ENCODE measurements at places on chromosomes 3 and 15.

DNA sequence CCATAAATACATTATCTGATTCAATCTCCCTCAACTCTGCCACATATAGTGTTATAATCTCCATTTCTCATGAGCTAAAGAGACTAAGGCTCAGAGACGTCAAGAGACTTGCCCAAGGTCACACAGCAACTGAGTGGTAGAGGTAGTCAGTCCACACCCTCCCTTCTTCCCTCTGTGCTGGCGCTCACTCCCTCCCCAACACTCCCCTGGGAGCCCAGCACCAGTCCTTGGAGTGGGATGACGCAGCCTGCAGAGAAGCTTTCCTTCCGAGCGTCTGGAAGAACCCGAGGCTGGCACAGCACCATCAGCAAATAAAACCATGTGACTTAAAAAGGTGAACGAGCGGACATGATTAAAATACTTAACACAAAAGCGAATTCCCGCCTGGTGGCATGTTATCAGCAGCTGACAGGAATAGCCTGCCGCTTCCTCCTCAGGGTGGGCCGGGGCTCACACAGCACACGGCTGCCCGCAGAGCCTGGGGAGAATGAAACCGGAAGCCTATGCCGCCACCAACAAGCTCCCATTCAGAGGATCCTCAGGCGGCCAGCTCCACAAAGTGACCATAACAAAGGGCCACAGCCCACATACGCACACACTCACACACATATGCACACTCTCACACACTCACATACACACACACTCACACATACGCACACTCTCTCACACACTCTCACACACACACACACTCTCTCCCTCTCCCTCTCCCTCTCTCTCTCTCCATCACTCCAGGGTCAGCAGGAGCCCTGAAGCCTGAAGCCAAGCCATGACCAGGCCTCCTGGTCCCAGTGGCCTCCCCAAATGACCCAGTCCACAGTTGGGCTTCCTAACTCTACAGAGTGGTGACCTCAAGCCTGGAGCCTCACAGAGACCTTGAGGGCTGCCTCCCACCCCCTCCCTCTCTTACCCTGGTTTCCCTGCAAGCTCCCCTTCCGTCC lies 120.5 kb downstream of the XXYLT1 start:
- H3K36me3 ChIP-seq: no peaks in the 10 kb centered on the region
- no peak for DNase-seq
- H3K4me3 ChIP-seq: no peak overlapping the region
- H3K27me3 ChIP-seq: no peaks in the 10 kb centered on the region
- peak overlapping the region; percentile 42 for H3K27ac ChIP-seq

DNA sequence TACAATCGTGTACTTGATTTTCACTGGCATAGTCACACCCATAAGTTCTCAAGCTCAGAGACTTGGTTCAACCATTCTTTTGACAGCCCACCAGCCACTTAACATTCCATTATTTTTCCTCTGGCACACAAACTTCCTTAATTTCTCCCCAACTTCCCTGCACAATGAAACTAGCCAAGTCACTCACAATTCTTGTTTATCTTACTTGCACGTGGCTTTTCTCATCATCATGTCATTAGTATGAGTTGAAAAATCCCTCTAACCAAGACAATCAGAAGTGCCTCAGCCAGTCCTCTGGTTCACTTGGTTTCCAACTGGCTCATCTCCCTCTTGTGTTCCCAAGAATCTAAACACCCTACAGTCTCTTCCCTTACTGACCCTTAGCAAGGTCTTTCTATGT lies 110.5 kb upstream of the PTPRG start:
- H3K27me3 ChIP-seq: no peaks in the 10 kb centered on the region
- no peak overlapping the region for H3K4me3 ChIP-seq

DNA sequence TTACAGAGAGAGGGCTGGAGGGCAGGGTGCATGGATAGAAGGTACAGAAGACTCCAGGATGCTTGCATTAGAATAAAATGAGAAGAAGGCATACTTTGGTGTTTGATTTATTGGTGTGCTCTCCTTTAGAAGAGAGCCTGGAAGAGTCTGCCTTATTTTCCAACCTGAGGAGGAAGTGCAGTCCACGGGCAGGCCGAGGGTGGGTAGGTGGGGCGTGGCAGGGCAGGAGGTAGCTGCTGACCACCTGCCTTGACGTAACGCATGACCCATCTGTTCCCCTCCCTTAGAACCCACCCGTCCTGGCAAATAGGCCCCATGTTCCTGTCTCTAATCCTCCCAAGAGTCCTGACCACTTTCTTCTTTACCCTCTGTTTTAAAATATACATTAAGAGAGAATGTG lies 222.3 kb upstream of the LYSMD4 start:
- H3K27ac ChIP-seq: no peak overlapping the region
- peak; percentile 55 for DNase-seq
- no peak overlapping the region for H3K4me3 ChIP-seq
- H3K36me3 ChIP-seq: no peaks in the 10 kb centered on the region

DNA sequence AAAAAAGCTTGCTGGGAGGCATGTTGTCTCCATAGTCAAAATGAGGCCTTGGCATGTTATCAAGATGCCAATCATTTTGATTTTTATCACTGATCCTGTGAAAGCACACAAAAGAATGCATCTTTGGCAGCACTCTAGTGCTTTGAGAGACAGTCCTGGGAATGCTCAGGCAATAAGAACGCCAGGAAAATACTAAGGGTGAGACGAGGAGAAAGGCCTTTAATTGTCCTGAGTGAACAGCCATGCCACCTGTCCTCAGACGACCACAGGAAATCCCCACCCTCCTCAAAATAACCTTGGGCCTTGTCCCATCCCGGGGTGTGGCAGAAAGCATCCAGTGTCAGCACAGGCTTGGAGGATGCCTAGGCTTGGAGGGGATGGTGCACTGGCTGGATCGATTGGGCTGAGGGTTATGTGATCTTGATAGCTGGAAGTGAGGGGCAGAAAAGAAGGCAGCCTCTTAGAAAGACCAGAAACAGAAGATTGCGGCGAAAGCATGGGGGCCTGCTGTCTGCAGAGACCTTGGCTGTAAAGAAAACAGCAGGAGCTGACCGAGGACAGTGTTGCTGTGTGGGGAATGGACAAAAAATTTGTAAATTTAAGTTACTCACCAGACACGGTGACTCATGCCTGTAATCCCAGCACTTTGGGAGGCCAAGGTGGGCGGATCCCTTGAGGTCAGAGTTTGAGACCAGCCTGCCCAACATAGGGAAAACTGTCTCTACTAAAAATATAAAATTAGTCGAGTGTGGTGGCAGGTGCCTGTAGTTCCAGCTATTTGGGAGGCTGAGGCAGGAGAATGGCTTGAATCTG lies 7.3 kb downstream of the TMEM158 start:
- DNase-seq: no peak
- no peaks in the 10 kb centered on the region for H3K27me3 ChIP-seq
- H3K4me1 ChIP-seq: peaks cover 18% of the 10 kb centered on the region
- H3K27ac ChIP-seq: peak overlapping the region; percentile 71

DNA sequence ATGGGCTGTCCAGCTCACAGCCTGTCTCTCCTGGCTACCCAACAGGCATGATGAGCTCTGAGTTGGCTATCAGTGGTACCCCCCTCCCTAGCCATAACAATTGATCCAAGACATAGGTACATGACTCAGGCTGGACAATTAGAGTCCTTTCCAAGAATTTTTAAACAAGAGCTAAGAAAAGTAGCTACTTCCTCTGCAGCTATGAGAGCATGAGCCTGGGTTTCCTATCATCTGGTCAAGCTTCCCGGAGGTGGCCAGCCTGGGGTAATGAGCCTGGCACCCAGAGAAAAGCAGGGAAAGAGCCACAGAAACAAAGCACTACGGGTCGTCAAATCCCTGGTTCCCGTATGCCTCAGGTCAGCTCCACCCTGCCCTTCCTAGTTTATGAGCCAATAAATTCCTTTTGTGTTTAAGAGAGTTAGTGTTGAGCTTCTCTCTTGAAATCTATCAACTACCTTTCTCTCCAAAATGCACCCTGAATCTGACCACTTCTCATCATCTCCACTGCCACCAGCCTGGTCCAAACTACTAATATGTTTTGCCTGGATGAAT lies 2.3 kb upstream of the SLC51B start:
- no peaks in the 10 kb centered on the region for H3K36me3 ChIP-seq
- no peak for DNase-seq
- H3K4me3 ChIP-seq: no peak overlapping the region
- no peaks in the 10 kb centered on the region for H3K27me3 ChIP-seq

- H3K27me3 ChIP-seq: no peaks in the 10 kb centered on the region
- H3K4me1 ChIP-seq: no peaks in the 10 kb centered on the region
- no peak overlapping the region for H3K4me3 ChIP-seq
- DNase-seq: no peak
Observed at GRCh38 chr3:26307787-26308186, 314.8 kb upstream of the LRRC3B start.

- no peak overlapping the region for H3K27ac ChIP-seq
- DNase-seq: no peak
- no peaks in the 10 kb centered on the region for H3K27me3 ChIP-seq
- no peaks in the 10 kb centered on the region for H3K4me1 ChIP-seq
- H3K4me3 ChIP-seq: no peak overlapping the region
Observed at GRCh38 chr3:65938676-65939075, 100.0 kb downstream of the MAGI1 start.

GRCh38 chr3:31237887-31238286 lies 294.8 kb upstream of the STT3B start:
- no peaks in the 10 kb centered on the region for H3K4me1 ChIP-seq
- no peaks in the 10 kb centered on the region for H3K27me3 ChIP-seq
- no peak for DNase-seq
- H3K27ac ChIP-seq: no peak overlapping the region

GRCh38 chr3:196775938-196776337 lies 36.3 kb downstream of the PAK2 start:
- H3K27me3 ChIP-seq: no peaks in the 10 kb centered on the region
- peaks cover 45% of the 10 kb centered on the region for H3K4me1 ChIP-seq
- H3K4me3 ChIP-seq: no peak overlapping the region
- H3K27ac ChIP-seq: no peak overlapping the region
- no peak for DNase-seq

GRCh38 chr3:168878655-168879054 lies 782.9 kb upstream of the GOLIM4 start:
- peaks cover 28% of the 10 kb centered on the region for H3K4me1 ChIP-seq
- H3K4me3 ChIP-seq: no peak overlapping the region
- no peak for DNase-seq
- no peaks in the 10 kb centered on the region for H3K27me3 ChIP-seq
- H3K36me3 ChIP-seq: no peaks in the 10 kb centered on the region

- H3K27me3 ChIP-seq: no peaks in the 10 kb centered on the region
- H3K36me3 ChIP-seq: no peaks in the 10 kb centered on the region
- H3K4me3 ChIP-seq: peak overlapping the region; percentile 41
- no peak for DNase-seq
- peaks cover 5% of the 10 kb centered on the region for H3K4me1 ChIP-seq
Observed at GRCh38 chr15:98549003-98549402, 99.3 kb upstream of the IGF1R start.

DNA sequence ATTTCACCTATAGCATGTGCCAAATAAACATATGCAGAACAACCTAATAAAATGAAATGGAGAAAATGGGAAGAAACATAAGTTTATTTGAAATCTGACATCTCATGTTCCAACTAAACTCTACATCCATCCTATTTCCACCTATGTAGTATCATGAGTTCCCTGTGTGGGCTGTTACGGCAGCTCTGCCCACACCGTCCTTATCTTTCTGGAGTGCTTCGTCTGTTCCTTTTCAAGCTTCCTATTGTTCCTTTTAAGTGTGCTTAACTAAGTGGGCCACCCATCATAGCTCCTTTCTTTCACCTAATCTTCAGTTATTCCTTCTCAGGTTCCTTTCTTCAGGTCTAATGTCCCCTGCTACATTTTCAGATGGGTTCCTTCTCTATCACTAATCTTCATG lies 17.3 kb downstream of the RYR3 start:
- peaks cover 2% of the 10 kb centered on the region for H3K4me1 ChIP-seq
- H3K27ac ChIP-seq: no peak overlapping the region
- H3K4me3 ChIP-seq: no peak overlapping the region
- no peak for DNase-seq
- H3K27me3 ChIP-seq: peaks cover 69% of the 10 kb centered on the region

- no peak overlapping the region for H3K4me3 ChIP-seq
- no peak overlapping the region for H3K27ac ChIP-seq
- H3K36me3 ChIP-seq: no peaks in the 10 kb centered on the region
- no peaks in the 10 kb centered on the region for H3K4me1 ChIP-seq
Observed at GRCh38 chr3:102885289-102885688, 450.5 kb downstream of the ZPLD1 start.

DNA sequence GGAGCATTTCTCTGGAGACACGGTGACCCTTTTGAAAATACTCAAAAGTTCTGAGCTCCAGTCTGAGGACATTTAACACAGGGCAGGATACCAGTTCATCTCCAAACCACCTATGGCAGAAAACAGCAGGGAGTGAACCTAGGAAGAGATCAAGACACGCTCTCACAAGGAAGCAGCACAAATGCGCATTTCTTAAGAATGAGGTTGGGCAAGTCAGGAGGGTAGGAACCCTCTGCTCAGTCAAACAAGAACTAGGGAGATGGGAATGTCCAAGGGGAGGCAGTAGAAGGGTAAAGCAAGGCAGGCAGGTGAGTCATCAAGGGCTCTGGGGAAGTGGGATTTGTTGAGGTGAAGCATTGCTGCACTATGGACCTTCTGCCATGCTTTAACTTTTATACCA lies 60.3 kb upstream of the PSMD6 start:
- DNase-seq: no peak
- peaks cover 6% of the 10 kb centered on the region for H3K4me1 ChIP-seq
- no peak overlapping the region for H3K4me3 ChIP-seq
- H3K36me3 ChIP-seq: no peaks in the 10 kb centered on the region

GRCh38 chr15:41790756-41791546 lies 16.7 kb downstream of the MAPKBP1 start:
- peaks cover 70% of the 10 kb centered on the region for H3K4me1 ChIP-seq
- H3K4me3 ChIP-seq: no peak overlapping the region
- peak overlapping the region; percentile 90 for H3K27ac ChIP-seq
- peaks cover 8% of the 10 kb centered on the region for H3K36me3 ChIP-seq

GRCh38 chr3:128709506-128710210 lies 16.3 kb upstream of the RAB7A start:
- no peaks in the 10 kb centered on the region for H3K36me3 ChIP-seq
- H3K27ac ChIP-seq: no peak overlapping the region
- H3K4me1 ChIP-seq: peaks cover 7% of the 10 kb centered on the region
- no peak overlapping the region for H3K4me3 ChIP-seq
- no peaks in the 10 kb centered on the region for H3K27me3 ChIP-seq

GRCh38 chr3:27479806-27480543 lies 4.2 kb downstream of the SLC4A7 start:
- H3K4me1 ChIP-seq: peaks cover 17% of the 10 kb centered on the region
- no peak for DNase-seq
- peaks cover 22% of the 10 kb centered on the region for H3K36me3 ChIP-seq
- no peaks in the 10 kb centered on the region for H3K27me3 ChIP-seq
- H3K27ac ChIP-seq: no peak overlapping the region

DNA sequence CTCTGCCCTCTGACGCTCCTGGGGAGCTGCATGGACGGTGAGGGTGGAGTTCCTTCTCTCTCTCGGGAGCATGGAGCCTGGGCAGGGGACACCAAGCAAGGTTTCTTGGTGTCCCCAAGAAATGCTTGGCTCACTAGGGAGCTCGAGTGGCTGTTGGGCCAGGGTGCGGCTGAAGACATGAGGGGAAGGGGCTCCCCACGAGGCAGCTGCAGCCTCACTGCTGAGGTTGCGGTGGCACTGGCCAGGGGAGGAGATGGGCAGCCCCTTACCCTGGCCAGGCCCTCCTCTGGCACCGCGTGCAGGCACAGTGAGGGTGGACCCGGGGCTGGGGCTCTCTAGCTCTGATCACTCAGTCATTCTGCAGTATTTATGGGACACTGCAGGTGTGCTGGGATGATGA lies 43.5 kb upstream of the SLC41A3 start:
- DNase-seq: no peak
- H3K27ac ChIP-seq: no peak overlapping the region
- H3K4me1 ChIP-seq: no peaks in the 10 kb centered on the region
- no peaks in the 10 kb centered on the region for H3K27me3 ChIP-seq

GRCh38 chr15:68565726-68566125 lies 13.1 kb upstream of the CORO2B start:
- no peaks in the 10 kb centered on the region for H3K36me3 ChIP-seq
- H3K27me3 ChIP-seq: no peaks in the 10 kb centered on the region
- peak; percentile 29 for DNase-seq
- no peak overlapping the region for H3K4me3 ChIP-seq
- no peak overlapping the region for H3K27ac ChIP-seq

Measured in RWPE2 (cell line).